Colonic mucosa (tissue), 4 donors: ENCODE measurements at places on chromosomes 2 and 18.

- DNase-seq, result no peak
Measured at GRCh38 chr18:40707797-40708196, 1247.2 kb upstream of the PIK3C3 start.

- no peak for DNase-seq
Measured at GRCh38 chr18:13306583-13306982, 88.0 kb downstream of the LDLRAD4 start.

GRCh38 chr2:30877833-30878232 is 70.6 kb upstream of the CAPN13 start:
- no peak for DNase-seq

DNA sequence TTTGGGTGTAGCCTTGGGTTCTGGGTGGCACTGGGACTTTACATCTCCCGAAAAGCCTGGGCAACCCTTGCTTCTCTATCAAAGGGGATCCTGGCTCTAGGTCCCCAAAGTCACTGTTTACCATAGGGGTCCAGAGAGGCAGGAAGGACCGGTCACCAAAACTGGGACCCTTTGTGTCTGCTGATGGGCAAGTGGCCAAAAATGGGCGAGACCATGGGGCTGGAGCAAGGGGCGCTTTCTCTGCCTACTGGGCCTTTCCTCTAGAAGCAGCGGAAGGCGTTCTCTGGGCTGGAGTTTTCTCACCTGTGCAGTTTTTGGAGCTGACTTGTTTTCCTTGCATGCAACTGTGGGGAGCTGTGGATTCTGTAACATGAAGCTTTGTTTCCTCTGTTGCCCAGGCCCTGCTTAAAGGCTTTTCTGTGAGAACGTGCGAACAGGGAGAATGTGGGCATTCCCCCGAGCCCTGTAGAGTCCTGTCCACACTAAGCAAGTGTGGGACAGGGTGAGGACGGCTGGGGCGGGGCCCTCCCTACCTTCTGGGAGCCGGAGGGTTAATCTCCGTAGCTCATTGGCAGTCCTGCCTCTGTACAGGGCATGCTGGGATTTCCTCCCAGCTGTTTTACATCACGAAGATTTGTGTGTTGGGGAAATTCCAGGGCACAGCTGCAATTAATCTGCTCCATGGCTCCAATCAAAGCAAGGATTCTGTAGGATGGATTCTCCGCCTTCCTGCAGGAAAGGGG is 50.2 kb downstream of the TGOLN2 start:
- peak; percentile 50 for DNase-seq

GRCh38 chr18:48954886-48955819 is 4.4 kb upstream of the SMAD7 start:
- DNase-seq, result no peak
